ENCODE measurements at places on chromosomes 7 and 10.

DNA sequence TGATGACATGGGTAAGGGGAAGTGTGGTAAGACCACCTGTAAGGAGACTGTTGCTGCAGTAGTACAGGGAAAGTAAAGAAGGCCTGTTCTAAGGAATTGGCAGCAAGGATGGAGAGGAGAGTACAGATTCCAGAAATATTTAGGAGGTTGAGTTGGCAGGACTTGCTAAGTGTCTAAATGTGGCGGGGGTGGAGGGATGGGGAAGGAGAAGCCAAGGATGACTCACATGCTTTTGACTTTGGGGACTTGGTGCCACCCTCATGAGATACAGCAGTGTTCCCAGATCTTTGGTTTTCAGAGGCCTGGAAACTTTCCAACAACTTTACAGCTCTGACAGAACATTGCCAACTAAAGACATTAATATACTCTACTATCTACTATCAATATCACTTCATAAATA, 45.4 kb downstream of the CDK6 start:
- DNase-seq = no peak

GRCh38 chr7:33650828-33651227, 254.5 kb upstream of the BMPER start:
- DNase-seq = no peak

- no peak for DNase-seq
Measured at GRCh38 chr10:101451667-101452069, 97.7 kb downstream of the BTRC start.

DNA sequence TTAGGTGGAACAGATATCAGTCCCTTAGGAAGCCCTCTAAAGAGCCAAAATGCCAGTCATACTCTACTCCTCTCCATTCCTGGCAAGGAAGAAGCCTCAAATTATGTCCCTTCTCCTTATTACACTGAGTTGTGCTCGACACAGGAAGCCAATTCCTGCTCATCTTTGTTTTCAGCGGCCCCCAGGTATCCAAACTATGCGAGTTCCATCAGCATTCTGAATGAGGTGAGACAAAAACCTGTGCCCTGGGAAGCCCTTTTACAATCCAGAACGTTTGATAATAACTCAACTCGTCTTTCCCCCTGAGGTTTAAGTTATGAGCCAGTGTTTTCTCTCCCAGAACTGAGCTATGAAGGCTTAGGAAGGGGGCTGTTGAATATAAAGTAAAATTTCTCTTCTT, 580.5 kb downstream of the NXPH1 start:
- no peak for DNase-seq

GRCh38 chr10:30491204-30491915, 57.4 kb downstream of the MAP3K8 start:
- DNase-seq = no peak

- DNase-seq = no peak
Measured at GRCh38 chr10:131093795-131094366, 217.6 kb downstream of the TCERG1L start.

GRCh38 chr7:37284805-37285231, 163.8 kb downstream of the ELMO1 start:
- DNase-seq = no peak

- DNase-seq = no peak
Measured at GRCh38 chr7:5870311-5870710, 10.3 kb upstream of the OCM start.

- DNase-seq = no peak
Measured at GRCh38 chr7:44533301-44534055, 7.7 kb downstream of the NPC1L1 start.

DNA sequence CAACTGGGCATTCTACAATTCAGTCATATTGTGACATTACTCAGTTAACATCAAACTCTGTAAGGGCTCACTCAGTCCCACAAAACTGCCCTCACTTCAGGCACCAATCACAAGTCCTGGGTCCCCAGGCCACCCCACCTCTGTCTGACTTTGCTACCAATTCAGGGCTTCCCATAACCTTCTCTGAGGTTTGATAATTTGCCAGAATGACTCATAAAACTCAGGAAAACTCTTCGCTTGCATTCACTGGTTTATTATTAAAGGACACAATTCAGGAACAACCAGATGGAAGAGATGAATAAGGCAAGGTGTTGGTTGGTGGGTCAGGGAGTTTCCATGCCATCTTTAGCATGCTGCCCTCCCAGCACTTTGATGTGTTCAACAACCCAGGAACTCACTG, 41.3 kb downstream of the AVL9 start:
- DNase-seq = no peak

GRCh38 chr10:112580267-112580666, 133.3 kb downstream of the VTI1A start:
- DNase-seq = no peak

GRCh38 chr7:30904561-30904960, 7.1 kb upstream of the AQP1 start:
- no peak for DNase-seq

DNA sequence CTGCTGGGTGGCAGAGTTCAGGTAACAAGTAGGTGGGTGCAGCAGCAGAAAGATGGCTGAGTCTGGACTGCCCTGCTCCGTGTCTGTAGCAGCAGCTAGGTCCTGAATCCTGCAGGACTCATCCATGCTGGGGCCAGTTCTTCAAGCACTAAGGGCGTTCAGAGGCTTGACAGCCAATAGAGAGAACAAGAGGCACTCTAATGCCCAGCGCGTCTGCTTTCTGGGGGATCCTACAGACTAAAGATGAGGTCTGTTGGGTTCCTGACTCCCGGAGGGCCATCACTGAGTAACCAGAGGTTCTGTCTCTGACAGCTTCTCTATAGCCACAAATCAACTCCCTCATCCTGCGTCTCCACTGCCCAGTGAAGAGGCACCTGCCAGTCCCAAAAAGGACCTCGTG, 125.5 kb downstream of the PTPN20 start:
- no peak for DNase-seq

DNA sequence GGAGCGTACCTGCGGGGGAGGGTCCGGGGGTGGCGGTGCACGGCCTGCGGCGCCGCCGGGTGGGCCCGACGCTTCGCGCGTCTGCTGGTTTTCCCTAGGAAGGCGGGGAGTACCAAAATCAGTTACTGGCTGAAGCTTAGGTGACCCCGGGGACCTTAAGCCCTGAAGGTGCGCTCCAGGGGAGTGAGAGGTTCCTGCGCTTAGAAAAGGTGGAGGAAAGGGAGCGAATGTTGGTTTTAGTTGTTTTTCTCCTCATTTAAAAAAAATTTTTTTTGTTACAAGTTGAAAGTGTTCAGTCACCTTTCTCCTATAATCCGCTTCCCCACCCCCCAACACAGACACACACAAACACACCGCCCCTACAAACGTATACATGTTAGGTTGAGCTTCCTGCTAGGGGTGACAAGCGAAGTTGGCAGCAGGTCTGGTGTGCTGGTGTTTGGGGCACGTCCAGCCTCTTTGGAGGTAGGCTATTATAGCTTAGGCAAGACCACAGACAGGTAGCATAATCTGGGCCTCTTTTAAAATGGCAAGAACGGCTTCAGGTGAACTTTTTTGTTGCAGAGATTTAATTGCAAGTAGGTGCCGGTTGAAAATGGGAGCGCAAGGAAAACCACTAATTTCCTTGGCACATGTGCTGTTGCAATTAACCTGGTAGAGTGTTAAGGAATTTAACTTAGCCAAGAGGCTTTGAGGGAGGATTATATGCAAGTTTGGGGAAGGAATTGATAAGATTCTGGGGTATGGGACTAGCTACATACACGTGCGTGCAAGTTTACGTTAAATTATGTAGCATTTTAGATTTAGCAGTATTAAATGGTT, 945 bp downstream of the ADD3 start:
- DNase-seq = no peak

DNA sequence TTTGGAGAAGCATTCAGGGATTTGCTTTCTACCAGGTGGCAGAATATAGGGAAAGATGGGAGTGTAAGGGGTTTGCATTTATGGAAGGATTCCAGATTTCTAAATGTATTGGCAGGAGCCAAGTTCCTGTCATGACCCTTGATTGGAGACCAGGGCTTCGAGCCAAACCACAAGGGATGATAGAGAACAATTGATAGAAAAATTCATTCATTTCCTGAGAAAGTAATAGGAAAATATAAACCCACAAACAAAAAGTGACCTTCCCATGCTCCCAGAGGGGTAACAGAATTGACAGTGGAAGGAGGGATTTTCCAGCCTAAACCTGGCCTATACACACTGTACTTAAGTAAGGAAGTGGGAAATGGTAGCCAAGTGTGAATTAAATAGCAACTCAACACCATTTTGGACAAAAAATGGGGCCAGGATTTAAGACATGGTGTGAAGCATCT, 22.4 kb upstream of the IFIT2 start:
- no peak for DNase-seq

GRCh38 chr10:20984662-20985061, 87.6 kb upstream of the NEBL start:
- DNase-seq = no peak

DNA sequence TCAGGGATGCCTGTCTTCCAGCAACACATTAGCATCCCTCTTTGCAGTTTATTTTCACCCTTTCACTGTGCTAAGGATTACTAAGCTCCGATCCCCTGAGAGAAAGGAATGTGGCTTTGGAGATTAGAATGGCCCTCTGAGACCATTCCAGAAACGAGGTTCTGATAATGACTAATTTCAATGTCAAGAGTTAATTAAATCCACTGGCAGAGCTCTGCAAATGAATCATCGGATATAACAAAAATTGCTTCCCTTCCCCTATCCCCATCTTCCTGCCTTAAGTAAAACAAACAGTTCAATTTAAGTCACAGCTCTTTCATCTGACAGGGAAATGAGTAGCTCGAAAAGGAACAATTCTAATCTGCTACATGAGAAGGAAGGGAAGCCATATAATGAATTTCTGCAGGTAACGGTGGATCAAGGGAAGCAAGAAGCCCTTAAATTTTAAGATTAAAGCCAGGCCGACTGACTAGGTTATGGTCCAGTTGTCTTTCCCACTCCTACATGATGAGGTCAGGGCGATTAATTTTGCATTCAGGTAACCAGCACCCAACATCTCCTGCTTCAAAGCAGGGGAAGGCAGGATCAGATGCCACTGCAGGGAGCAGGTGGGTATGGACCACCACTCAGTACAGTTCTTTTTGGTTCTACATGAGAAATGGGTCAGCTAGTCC, 50.5 kb downstream of the MALSU1 start:
- no peak for DNase-seq

- no peak for DNase-seq
Measured at GRCh38 chr10:74011770-74012169, 13.9 kb downstream of the VCL start.

GRCh38 chr7:150665089-150665748, 20.3 kb upstream of the GIMAP2 start:
- no peak for DNase-seq

DNA sequence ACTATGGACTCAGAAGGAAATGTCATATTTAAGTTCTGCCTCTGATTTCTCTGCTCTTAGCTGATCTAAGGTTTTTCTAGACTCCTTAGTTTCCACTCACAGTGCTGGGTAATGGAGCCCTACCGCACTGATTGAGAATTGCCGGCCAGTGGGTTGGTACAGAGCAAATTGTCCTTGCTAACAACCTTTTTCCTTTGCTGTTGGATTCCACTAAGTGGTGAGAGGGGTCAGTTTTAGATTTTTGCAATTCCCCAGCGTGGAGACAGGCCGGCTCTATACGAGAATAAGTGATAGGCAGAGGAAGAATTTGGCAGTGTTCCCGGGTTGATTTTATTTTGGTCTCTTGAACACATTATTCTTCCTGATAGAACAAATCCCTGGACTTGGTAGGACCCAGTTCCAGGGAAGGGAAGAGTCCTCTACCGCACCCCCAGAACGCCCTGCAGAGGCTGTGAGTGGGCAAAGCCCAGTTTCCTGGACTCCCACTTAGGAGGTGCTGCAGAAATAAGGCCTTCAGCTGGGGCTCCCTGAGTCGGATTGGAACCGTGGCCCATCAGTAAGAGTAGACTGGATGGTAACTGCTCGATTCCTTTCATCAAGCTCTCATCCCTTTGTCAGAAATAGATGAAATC, 3.0 kb upstream of the NRP1 start:
- DNase-seq = no peak

- DNase-seq = no peak
Measured at GRCh38 chr7:114273218-114273617, 141.4 kb upstream of the FOXP2 start.

GRCh38 chr7:30977222-30977621, 13.5 kb downstream of the GHRHR start:
- DNase-seq = no peak

GRCh38 chr7:45697576-45698136, 123.5 kb downstream of the ADCY1 start:
- DNase-seq = no peak

GRCh38 chr10:110989016-110989415, 69.6 kb downstream of the SHOC2 start:
- DNase-seq = no peak

DNA sequence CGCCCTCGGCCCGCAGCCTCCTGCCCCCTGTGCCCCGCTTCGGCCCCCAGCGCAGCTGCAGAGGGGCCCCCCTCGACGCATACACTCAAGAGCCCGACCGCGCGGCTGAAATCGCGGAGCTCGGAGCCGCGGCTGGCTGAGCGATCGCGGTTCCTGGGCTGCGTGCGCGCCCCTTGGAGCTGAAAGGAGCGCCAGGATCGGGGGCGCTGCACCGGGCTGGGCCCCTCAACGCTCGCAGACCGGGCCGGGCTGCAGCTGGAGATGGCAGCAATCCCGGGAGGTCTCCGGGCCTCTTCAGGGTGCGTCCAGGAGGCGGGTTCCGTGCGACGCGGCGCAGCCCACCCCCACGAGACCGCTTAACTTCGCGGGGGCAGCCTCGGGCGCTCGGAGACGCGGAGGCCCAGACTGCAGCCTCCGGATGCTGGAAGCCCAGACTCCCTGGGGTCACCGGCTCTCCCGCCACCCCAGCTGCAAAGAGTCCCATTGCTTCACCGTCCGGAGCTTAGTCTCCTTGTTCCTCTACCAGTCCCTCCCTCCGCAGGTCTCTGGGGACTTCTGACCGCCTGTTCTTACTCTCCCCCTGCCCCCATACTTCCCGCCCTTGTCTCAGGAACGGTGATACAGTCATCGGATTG, 73.0 kb upstream of the LRRC4 start:
- no peak for DNase-seq

GRCh38 chr7:51619880-51620279, 303.3 kb upstream of the COBL start:
- DNase-seq = no peak

GRCh38 chr10:71221586-71222202, 9.3 kb downstream of the UNC5B start:
- DNase-seq = no peak

- no peak for DNase-seq
Measured at GRCh38 chr10:111100198-111100597, 23.4 kb downstream of the ADRA2A start.

Measured in stimulated activated CD8-positive, alpha-beta memory T cell treated with anti-CD3 and anti-CD28 coated beads, Interleukin-4, amount 100 ng/mL, for 1 hour (primary cell).